ENCODE measurements at places on chromosomes 2 and 18.

DNA sequence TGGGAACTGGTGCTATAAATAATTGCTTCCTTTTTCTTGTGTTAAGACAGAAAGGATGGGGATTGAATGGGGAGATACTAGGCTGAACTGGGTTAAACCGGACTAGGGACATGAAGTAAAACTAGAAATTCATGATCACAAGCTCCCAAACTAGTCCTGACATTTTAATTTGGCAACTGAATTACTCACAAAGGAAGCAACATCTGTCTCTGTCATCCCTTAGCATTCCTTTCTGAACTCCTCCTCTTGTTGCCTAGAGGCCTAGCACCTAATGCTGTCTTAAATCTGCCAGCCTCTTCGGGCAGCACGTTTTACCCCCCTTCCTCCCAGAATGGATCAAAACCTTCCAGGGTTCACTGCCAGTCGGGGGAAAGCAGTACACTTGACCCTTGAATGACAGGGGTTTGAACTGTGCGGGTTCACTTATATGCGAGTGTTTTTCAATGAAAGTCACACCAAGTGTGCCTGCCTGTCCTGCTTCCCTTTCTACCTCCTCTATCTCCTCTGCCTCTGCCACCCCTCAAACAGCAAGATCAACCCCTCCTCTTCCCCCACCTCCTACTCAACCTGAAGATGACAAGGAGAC lies 8.2 kb downstream of the KCTD1 start:
- DNase-seq, result peak; percentile 56

- no peak for DNase-seq
Observed at GRCh38 chr2:229519655-229520430, 194.5 kb downstream of the DNER start.

GRCh38 chr18:60277855-60278480 lies 94.6 kb downstream of the MC4R start:
- peak; percentile 94 for DNase-seq

- DNase-seq, result no peak
Observed at GRCh38 chr2:2846332-2847208, 515.5 kb upstream of the MYT1L start.

GRCh38 chr2:84052913-84053312 lies 406.2 kb downstream of the SUCLG1 start:
- DNase-seq, result no peak
